Activated CD4-positive, CD25-positive, alpha-beta regulatory T cell (primary cell): ENCODE measurements at places on chromosomes 12 and 14.
A peak's percentile ranks its signal among the peaks of the same experiment; 100 is the strongest.

- no peak for DNase-seq
These were observed 124.1 kb downstream of the SSPN start for GRCh38 chr12:26319511-26319910.

GRCh38 chr14:69268223-69268622, 8.3 kb downstream of the GALNT16 start:
- DNase-seq: no peak

GRCh38 chr14:31541702-31542101, 19.5 kb upstream of the NUBPL start:
- DNase-seq: no peak

GRCh38 chr12:62190689-62191490, 69.3 kb upstream of the USP15 start:
- no peak for DNase-seq

GRCh38 chr12:60035835-60036234, 440.0 kb downstream of the SLC16A7 start:
- no peak for DNase-seq

DNA sequence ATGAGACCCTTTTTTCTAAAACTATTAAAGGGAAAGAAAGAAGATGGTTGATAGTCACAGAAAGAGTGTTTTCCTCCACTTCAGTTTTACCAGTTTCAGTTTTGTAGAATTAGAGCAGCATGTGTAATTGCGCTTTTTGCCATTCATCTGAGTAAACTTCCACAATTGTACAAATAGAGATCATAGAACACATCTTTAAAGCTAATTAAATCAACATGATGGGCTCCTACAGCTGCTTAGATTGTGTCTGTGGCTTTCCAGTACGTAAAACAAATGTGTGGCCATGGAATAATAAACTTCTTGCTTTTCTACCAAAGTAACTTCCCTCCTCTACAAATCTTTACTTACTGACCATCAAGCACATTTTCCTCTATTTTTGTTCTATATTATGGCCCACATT, 84.2 kb upstream of the LRIG3 start:
- no peak for DNase-seq

DNA sequence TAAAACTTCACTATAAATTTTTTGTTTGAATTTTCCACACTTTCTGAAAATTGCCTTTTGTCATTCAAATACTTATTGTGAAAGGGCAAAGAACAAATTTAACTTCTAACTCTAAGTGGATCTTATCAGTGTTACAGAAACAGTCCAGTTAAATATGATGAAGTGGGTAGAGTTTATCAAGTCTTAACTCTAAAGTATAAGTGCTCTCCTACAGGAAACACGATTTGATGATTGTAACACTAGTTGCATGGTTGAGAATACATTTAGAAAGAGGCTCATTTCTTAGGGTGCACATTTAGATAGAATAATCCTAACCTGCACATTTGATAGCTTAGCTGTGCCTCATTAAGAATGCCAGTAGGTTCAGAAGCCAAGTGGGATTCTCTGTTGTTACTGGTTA, 838.3 kb upstream of the ATXN7L3B start:
- no peak for DNase-seq

GRCh38 chr12:125222876-125223275, 157.6 kb downstream of the AACS start:
- no peak for DNase-seq

- DNase-seq: no peak
These were observed 429.4 kb downstream of the GXYLT1 start for GRCh38 chr12:41715256-41715655.

DNA sequence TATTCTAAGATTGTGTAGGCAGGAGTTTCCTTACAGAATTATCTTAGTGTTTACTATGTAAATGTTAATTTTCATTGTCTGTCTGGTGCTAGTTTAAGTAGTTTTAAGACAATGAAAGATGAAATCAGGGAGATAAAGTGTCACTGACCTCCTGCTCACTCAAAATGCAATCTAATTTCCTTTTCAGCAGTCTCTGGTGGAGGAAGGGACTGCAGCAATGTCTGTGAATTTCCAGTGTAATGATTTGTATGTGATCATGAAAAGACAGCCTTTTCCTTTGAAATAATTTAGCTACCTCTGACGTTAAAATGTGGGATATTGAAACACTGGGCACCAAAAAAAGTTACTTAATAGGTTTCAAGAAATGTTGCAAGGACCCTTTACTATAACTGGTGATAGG, 779.7 kb upstream of the FLRT2 start:
- DNase-seq: no peak

GRCh38 chr12:47188576-47189441, 109.0 kb upstream of the AMIGO2 start:
- DNase-seq: no peak

DNA sequence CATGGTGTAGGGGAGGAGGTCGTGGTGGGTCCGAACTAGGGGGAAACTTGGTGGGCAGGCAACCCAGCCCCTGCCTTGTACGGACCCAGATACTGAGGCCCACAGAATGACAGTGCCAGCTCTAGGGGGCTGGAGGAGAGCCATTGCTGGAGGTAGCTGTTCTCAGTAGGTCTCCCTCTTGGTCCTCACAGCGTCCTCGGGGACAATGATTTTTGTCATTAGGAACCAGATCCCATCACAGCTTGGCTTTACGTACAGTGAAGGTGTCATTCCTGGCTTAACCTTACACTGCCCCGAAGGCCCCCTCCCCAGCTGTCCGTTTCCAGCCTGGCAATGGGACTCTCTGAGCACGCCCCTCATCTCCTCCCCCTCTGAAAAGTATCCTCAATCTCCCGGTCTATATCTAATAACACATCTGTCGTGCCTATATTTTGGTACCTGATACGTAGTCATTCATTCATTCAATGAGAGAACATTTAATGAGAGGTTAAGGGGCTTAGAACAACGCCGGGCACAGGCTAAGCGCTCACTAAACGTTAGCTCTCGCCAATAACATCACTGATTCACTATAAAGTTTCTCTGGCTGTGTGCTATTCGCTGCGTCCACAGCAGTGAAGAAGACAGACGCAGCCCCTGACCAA, 597 bp upstream of the DYNC1H1 start:
- no peak for DNase-seq

DNA sequence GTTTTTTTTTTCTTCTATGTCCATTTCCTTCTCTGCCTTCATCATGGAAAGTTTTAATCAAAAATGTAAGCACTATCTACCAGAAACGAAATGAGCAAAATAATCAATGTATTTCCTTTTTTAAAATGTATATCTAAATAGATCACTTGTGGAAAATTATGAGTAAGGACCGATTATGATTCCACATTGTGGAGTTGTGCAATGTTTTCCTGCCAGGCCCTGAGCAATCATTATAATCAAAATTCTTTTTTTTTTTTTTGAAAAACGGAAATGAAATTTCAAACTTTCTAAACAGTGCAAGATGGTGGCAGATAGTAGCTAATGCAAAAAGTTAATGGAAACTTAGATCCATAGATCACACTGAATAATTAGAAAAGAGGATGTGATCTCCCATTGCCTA, 1074.6 kb upstream of the TMEM132C start:
- DNase-seq: no peak

DNA sequence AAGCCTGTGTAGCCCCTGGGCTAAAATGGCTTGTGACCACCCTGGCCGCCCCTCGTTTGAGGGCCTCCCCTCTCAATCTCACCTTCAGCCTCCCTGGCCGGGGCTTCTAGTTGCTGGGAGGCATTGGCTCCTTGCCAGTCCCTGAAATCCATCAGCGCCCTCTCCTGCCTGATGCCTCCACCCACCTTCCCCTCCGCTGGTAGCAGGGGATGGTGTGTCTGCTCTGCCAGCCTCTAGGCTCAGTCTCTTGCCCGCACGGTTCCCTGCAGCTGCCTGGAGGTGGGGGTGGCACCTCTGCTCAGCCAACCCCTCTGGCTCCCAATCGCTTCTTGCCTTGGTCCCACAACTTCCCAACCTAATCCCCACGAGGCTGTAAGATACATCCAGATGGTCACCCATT, 167.9 kb downstream of the PHETA1 start:
- no peak for DNase-seq

DNA sequence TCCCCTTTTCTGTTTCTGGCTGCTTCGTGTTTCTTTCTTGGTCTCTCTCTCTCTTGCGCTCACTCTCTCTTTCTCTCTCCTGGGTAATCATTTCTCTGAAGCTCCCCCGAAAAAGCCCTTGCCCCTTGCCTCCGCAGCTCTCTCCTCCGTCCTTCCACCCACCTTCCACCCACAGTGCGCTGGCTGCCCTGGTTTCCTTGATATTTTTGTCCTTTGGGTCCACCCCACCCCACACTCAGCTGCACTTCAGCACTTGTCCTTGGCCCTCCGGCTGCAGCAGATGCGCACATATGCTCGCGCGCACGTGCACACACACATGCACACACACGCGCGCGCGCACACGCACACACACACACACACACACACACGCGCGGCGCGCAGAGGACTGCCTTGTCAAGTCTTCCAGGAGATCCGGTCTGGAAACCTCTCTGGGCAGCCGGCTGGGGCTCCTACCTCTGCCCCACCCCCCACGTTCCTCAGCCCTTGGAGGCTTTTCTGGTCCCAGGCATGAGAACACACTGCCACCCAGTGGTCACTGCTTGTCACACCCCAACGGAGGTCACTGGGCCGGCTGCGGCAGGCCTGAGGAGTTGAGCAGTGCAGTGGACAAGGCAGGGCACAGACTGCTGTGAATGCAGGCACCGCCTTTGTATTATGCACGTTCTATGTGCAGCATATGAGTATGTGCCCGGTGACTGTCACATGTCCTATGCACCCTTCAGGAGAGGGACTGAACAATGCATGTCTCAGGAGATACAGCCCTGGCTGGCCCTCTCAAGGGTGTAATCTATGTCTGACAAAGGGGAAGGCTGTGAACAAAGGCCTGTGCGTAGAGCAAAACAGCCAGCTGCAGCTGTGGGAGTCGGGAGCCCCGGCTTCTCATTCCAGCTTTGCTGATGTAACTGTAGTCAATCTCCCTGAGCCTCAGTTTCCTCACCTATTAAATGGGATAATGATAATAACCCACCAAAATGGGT, 6.5 kb downstream of the LAG3 start:
- DNase-seq: peak; percentile 75

GRCh38 chr14:22841769-22842168, 5.4 kb downstream of the MMP14 start:
- no peak for DNase-seq

DNA sequence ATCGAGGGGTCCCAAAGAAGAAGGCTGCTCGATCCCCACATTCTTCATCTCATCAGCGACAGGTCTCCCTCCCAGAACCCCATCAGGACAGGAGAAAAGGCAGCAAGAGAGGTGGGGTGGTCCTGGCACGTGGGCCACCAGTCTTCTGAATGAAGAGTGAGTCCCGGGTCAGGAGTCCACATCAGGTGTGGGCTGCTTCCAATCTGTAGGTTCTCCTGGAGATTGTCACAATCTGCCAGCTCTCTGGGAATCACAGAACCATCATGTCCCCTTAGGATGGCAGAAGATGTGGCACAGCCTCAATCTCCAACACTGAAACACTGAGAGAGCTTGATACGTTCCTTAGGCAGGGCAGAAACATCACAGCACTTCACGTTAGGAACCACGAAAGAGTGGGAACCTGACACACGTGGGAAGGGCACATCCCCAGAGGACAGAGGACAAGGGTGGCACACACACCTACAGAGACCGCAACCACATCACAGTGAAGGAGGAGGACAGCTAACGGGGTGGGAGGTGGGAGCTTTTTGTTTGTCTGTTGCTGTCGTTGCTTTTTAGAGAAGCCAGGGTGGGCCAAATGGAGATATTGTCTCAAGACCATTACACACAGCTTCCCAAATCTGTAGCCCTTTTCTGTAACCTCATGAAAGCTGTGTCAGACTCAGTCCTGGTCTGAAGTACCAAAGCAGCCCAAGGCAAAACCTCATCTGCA, 284.5 kb downstream of the DPF3 start:
- DNase-seq: no peak
